ENCODE measurements at places on chromosomes 4 and X. TPM values are rescaled to one million over a fixed set of nuclear protein-coding genes. Genes with fewer than 3 reads are reported as not detected.

Gene HTT-AS
- not detected for total RNA-seq

DNA sequence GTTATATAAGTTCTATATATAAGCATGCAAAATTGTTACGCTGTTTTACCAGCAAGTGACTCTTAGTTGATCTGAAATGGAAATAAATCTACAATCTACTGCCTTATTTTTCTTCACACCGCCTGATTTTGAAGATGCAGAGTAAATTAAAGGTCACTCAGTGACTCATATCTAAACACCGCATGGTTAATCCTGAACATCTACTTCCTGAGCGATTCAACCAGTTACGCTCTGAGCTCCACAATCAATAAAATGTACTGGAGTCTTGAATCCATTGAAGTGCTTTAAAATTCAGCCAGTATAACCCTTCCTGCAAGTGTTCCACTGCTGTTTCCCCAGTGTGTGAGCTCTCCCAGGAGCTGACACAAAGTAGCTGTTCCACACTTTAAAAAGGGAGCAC, 192.8 kb downstream of the SLC7A11 start:
- no peak for ATAC-seq

- ATAC-seq = no peak
Measured at GRCh38 chr4:21113496-21114223, 413.4 kb downstream of the PACRGL start.

GRCh38 chr4:19707876-19708275, 543.8 kb upstream of the SLIT2 start:
- no peak for ATAC-seq

Gene SMIM31
- not detected for total RNA-seq

DNA sequence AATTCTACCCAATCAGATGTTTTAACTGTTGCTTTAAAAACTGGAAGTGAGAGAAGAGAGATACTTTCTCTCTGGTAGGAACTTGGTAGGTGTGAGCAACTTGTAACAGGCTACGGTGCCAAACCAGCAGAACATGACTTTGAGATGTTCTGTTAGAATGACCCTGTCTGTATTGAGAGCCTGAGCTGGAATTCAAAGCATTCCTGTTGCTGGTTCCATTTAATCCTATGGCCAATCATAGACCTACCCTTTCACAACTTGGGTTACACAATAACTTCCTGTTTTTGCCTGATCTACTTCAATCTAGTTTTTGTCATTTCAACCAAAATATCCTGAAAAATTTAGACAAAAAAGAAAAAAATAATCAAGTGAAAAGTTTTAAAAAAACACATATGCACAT, 1.7 kb upstream of the PRRG1 start:
- ATAC-seq = no peak

GRCh38 chrX:40064055-40064597, 33.6 kb downstream of the BCOR start:
- no peak for ATAC-seq

Gene REELD1
- not detected for total RNA-seq

- ATAC-seq = no peak
Measured at GRCh38 chrX:133365871-133366611, 49.2 kb downstream of the GPC4 start.

Gene SOX3
- not detected for total RNA-seq

Gene RHOXF1
- total RNA-seq = not detected

Gene WDFY3
- total RNA-seq = 46.7 TPM

GRCh38 chrX:106612393-106612763, 600 bp downstream of the RADX start:
- no peak for ATAC-seq

DNA sequence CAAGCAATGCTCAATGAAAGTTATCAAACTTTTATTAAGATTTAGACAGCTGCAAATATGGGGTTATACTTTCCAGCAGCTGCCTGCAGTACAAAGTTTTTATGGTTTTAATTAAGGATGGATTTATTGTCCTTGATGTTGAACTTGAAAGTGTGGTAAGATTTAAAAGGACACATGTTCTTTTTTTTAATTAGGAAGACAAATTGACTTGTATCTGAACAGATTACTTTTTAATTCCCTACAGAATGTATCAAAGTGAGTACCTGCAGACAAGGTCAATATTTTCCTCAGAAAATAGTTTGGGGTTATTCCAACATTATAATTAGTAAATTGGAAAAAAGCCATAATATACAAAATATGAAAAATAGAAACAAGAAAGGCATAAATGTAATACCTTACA, 218.2 kb upstream of the NEIL3 start:
- ATAC-seq = no peak

Gene TNIP3
- total RNA-seq = 0.60 TPM

Gene CORIN
- 0.88 TPM for total RNA-seq

Gene ADAMTS3
- 0.32 TPM for total RNA-seq

DNA sequence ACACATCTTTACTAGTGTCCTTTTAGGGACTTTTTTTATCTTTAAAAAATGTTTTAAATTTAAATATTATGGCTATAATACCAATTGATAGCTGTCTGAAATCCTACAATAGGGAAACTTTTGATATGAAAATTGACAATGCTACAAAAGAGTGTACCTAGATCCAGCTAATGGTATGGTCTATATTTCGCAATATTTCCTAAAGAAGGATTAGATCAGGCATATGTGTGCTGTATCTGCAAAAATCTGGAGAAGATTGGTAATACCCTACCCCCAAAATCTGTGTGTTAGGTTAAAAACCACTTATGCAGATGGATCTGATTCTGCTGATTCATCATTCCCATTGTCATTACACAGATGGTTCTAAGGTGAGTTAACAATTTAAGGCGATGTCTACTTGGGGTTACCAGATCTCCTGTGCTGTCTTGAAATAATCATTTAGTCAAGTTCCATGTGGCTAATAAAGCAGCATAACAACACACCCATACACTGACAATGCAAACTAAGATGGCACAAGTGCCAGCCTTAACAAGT, 137.1 kb downstream of the GASK1B start:
- ATAC-seq = no peak

Gene KIAA1210
- total RNA-seq = not detected

DNA sequence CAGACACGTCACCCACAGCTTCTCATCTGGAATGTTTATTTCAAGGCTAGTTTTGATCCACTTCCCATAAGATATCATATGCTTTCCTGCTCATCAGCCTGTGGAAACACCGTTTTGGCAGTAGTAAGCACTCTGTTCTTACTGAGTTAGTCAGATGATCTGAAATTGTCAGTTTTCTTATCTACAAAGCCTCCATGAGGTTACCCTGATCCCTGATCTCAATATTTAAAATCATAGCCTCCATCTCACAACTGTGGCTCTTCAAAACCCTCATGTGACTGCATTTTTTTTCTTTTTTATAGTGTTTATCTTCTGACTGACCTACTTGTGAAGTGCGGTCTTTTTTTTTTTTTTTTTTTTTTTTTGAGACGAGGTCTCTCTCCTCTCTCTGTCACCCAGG, 22.7 kb downstream of the BST1 start:
- no peak for ATAC-seq

GRCh38 chr4:176889776-176890175, 97.1 kb upstream of the VEGFC start:
- no peak for ATAC-seq

GRCh38 chr4:38818441-38818976, 13.9 kb upstream of the TLR1 start:
- ATAC-seq = peak; percentile 71

DNA sequence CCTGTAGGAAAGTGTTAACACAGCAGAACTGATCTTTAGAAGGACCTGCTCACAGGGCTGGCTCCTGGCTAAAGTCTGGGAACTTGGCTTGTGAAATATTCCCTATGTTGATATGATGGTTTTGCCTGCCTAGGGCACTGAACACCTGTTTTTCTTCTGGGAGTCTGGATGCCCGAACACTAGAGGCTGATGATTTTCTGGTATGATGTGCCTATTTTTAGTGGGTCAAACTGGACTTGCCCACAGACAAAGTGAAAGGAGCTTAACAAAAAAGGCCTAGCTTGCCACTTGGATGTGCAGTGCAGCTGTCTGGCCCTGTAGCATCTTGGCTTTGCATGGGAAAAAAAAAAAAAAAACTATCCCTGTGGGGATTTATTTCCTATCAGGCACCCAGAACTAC, 39.1 kb downstream of the ZNF674 start:
- ATAC-seq = no peak

DNA sequence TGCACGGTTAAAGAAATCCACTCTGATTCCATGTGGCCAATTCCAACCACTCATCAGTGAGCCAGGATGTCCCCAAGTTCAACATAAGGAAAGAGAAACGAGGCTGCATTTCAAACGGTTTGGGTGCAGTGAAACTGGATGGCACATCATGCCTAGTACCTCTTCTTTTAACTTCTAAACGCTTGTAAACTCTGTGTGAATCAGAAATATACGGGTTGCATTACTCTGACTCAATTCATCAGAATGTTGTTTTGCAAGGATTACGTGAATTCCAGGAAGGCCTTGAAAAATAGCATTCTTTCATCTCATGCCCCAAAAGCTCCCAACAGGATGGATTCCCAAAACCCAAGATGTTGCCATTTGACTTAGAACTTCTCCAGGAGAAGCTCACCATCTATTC, 270.4 kb downstream of the LDB2 start:
- ATAC-seq = peak; percentile 43

- ATAC-seq = no peak
Measured at GRCh38 chrX:19370061-19370460, 26.3 kb downstream of the PDHA1 start.

DNA sequence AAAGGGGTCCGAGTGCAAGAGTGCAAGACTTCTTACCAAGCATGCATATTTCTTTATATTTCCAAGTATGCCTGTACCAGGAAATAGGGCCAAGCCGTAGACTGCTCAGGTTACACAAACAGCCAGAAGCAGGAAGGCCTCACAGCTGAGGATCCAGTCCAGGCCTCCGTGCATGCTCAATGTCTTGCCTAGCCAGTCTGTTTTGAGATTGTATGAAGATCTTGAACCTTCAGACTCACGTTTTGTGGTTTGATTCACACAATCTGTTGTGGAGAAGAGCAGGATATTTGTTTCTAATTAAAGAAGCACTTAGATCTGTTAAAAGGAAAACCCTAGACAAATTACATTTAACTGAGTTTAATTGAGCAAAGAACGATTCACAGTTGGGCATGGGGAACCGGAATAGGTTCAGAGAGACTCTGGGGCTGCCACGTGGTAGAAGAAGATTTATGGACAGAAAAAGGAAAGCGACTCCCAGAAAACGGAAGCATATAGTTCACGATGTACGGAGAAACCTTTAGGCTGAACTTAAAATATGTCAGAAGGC, 1.2 kb downstream of the MGST2 start:
- ATAC-seq = peak; percentile 79

DNA sequence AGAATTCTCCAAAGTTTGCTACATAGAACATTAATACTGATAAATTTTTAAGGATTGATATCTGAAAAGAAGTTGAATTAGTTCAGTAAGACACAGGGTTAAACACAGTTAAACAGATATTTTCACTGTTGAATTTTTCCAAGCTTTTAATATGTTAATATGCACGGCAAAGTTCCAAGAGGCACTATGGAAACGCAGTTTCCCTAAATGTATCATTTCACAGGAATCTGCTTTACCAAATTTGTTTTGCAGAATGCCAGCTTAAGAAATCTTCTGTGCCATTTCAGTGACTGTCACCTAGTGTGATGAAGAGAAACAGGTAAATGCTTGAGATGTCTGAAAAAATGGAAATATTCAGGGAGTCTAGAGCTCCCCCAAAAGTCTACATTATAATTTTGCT, 395.9 kb upstream of the GRIA3 start:
- ATAC-seq = no peak

DNA sequence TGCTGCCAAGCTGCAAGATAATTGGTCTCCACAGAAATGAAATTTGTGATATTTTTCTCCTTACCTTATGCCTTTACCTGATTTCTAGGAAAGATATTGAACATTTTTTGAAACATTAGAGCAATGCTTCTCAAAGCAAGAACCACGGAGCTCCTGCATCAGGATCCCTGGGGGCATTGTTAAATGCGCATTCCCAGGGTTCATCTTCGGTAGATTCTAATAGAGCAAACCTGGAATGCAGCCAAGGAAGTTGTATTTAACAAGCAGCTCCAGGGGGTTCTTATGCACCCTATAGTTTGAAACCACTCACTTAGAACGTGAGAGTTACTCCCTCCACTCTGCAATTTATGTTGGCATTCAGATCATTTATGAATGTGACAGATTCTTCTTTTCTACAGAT, 126.2 kb downstream of the SLC39A8 start:
- ATAC-seq = no peak

Gene MAGEB10
- total RNA-seq = not detected

DNA sequence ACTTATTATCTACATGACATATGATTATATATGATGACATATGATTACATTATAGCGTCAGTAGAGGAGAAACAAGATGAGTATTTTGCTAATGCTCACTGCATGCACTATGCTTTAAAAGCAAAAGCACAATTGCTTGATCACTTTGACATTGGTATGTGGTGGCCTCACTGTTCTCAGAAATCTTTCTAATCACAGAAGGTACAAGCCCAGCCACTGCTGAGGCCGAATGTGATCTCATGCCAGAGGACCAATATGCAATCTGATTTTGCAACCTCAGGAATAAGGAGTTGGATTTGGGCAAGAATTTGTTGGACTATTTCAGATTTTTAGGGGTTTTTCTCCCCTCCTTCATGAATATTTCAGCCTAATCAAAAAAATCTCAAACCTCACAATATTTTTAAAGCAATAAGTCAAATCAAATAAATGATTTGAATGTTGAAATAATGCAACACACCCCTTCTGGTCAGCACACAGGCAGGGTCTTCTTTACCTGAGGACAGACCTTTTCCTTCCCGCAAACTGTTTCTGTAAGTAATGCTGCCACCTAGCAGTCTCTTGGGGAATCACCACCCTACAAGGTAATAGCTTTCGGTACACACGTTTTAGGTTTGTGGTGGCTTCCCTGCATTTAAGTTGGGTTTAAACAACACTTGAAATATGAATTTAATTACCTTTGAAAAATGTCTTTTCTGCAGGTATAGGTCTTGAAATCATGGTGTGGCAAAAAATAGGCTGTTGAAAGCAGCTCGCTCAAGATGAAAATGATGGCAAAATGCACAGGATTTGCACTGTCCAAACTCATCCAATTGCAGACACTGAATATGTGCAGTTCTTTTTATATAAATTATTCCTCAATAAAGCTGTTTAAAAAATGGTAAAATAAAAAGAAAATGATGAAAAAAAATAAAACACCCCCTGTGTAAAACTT, 4.8 kb upstream of the CXCL13 start:
- ATAC-seq = no peak

DNA sequence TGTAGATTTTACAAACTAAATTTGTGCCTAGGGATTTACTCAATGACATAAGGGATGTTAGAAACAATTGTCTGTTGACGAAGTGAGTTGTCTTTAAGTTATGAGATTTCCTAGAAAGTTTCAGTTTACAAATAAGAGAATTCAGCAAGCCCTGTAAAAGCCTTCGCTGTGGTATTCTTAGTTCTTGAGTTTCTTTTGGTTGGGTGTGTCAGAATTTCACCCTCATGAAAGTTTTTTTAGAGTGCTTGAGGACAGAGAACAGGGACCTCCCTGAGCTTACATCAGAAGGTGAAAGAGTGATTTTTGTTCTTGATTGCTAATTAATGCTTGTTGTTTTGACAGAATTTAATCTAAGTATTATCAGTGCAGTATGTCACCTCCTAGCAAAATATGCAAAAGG, 2628.2 kb downstream of the ARAP2 start:
- ATAC-seq = no peak

All from esophagus mucosa (tissue), 1 donor.